ENCODE measurements at places on chromosomes 7 and 10.

DNA sequence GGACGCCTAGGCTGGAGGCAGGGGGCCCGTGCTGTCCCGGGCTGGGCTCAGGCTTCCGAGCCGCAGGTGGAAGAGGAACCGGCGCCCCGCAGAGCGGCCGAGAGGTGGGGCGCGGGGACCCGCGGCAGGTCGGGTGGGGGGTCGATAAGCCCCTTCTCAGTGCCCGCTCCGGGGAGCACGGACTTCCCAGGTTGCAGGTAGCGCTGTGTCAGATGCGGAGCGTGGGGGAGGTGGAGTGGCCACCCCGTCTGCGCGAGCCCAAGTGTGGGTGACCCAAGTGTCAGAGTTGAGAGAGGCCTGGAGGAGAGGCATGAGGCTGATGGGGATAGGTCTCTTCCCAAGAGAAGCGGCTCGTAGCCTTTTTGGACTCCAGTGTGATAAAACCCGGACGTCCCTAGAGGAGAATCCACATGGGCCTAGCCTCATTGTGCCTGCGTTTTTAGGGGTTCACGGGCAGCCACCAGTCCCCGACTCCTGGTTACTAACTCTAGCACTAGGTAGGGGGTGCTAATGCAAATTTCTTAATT is 580 bp downstream of the EEPD1 start:
- no peak for DNase-seq

- DNase-seq, result no peak
These were observed 20.2 kb downstream of the ZMIZ2 start for GRCh38 chr7:44768628-44769371.

DNA sequence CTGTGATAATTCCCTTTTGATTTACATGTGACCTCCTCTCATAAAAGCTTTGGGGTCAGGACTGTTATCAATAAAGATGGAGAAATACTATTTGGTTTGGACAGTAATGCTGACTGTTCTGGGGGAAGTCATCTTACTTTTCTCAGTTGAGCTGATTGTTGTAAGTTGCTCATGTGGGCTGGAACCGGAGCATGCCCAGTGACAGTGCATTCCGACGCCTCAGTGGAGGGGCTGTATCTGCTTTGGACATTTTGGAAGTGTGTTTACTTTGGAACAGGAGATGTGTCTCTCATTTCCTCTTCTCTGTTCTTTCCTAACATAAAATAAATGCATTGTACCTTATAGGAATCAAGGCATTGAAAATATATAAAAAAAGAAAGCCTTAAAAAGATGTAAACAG is 30.1 kb downstream of the RBM33 start:
- no peak for DNase-seq

- no peak for DNase-seq
These were observed 101.9 kb downstream of the WDR37 start for GRCh38 chr10:1158066-1158465.

DNA sequence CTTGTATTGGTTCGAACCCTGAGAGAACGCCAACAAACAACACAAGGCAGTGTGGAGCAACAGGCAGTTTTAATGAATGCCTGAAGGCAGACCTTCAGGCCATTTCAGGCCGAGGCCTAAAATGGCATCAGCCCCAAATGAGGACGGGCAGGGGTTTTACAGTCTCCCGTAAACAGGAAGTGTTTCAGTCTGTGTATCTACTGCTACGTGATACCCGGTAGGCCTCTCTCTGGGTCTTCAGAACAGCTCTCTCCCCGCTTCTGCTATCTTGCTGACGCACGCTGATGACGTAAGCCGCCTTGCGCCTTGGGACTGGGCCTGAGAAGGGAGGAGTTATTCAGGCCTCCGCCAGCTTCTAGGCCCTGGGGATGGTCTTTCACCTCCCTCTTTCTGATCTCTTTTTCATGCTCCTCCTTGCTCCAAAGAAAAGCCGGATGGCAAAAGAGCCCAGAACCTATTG is 67.7 kb downstream of the ST8SIA6 start:
- DNase-seq, result no peak
